CD8-positive, alpha-beta memory T cell (primary cell): ENCODE measurements at places on chromosomes 13 and 19.

DNA sequence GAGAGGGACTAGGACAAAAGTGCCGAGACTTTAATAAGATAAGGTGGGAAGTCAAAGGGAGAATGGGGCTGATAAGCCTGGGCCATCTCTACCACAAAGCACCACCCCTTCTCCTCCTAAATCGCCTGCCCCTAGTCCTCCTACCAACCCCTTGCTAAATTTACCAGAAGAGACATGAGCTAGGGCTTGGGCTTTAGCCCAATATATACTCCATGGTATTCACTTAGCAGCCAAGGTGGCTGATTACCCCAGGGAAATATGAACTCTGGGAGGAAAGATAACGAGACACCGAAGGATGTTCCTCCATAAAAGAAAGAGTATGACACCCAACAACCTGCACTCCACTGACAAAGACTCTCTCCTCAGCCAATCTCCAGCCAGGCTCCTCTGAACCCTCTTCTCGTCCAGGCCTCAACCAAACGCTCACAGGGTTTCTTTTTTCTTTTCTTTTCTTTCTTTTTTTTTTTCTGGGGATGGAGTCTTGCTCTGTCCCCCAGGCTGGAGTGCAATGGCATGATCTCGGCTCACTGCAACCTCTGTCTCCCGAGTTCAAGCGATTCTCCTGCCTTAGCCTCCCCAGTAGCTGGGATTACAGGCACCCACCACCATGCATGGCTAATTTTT, 610.2 kb downstream of the UQCRFS1 start:
- DNase-seq: no peak

- no peak for DNase-seq
Measured at GRCh38 chr13:44030615-44031014, 150.9 kb downstream of the LACC1 start.

DNA sequence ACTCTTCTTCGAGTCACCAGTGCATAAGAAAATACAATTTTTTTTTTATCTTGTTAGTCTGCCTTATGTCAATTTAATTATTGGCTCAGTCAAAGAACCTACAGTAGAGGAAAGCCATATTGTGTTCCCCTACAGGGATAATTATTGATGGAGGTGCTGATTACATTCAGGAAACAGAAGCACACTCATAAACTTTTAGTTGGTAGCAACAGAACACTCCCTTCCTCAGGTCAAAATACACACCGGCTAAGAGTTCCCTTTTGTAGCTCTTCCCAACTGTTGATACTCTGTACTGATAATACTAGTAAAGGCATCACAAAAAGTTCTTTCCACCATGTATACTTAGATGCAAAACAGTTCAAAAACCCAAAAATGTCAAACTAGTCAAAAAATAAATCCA, 18.4 kb downstream of the FOXO1 start:
- no peak for DNase-seq

DNA sequence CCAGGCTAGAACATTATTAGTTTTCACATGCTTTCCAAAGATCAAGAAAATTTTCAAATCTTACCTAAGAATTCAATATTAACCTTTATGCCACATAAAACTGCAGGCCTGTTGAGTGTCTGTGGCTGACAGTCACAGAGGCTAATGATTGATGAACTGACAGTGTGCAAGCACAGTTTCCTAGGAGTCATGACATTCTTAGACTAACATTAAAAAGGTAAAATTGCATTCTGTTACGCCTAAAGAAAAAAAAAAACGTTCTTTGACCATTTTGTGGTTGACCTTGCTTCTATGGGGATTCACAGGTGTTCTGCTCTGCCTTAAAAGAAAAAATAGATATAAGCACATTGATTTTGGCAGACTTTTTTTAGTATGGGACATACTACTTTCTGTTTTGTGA, 1776.2 kb downstream of the PCDH9 start:
- no peak for DNase-seq

DNA sequence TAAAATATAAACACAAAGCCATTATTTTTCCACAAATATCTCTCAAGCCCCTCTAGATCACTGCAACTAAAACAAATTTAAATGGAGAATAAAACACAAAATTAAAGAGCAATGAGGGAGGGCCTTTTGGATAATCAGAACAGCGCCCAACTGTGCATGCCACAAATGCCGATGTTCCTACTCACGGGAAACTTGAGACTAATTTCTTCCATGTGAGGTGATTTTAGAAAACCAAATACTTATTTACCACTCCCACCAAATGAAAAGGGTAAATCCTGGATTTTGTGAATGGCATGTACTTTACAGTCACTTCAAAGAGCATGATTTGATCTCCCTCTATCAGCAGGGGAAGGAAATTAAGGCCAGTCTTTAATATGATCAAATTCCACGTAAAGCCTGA, 74.8 kb downstream of the SLC7A1 start:
- DNase-seq: no peak

- no peak for DNase-seq
Measured at GRCh38 chr13:113623491-113624234, 34.3 kb downstream of the ATP4B start.

DNA sequence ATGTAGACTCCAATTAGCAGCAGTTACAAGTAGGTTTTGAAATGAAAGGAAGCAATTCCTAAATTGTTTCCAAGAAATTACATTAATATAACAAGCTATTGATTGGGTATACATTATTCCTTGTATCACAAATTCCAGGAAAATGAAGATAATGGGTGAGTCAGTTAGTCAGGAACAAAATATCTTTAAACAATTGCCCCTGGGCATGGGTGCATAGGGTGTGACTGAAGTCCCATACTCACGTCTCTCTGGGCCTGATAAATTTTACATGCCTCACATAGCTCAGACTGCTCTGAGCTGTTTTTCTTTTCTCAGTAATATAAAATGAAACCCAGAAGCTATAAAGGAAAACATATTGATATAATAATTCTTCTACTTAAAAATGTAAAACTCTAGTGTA, 87.8 kb downstream of the FNDC3A start:
- DNase-seq: no peak

GRCh38 chr19:16301999-16302694, 22.5 kb upstream of the KLF2 start:
- no peak for DNase-seq

GRCh38 chr19:13906521-13906904, 512 bp downstream of the CC2D1A start:
- peak; percentile 25 for DNase-seq

- DNase-seq: peak; percentile 55
Measured at GRCh38 chr19:3324405-3324856, 42.0 kb upstream of the NFIC start.

GRCh38 chr13:35514061-35514477, 37.6 kb upstream of the MAB21L1 start:
- no peak for DNase-seq

GRCh38 chr13:40255551-40255950, 410.9 kb downstream of the FOXO1 start:
- DNase-seq: no peak

DNA sequence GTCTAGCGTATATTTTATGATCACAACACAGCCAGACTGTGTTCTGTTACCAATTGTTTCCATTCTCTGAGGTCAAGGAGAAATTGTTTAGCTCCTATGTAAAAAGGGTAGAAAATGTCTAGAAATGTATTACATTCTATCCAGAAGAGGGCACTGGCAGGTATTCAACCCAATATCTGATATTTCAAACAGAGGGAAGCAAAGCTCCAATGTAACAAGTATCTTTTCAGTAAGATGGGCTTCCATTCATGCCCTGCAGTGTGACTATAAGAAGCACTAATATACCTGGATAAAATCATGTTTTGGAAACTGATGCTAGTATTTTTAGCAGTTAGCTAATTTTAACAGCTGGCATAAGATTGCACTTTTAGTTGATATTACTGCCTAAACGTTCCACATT, 312.7 kb downstream of the FGF14 start:
- DNase-seq: no peak

- DNase-seq: peak; percentile 92
Measured at GRCh38 chr19:21851596-21852345, 15.8 kb upstream of the ZNF43 start.

DNA sequence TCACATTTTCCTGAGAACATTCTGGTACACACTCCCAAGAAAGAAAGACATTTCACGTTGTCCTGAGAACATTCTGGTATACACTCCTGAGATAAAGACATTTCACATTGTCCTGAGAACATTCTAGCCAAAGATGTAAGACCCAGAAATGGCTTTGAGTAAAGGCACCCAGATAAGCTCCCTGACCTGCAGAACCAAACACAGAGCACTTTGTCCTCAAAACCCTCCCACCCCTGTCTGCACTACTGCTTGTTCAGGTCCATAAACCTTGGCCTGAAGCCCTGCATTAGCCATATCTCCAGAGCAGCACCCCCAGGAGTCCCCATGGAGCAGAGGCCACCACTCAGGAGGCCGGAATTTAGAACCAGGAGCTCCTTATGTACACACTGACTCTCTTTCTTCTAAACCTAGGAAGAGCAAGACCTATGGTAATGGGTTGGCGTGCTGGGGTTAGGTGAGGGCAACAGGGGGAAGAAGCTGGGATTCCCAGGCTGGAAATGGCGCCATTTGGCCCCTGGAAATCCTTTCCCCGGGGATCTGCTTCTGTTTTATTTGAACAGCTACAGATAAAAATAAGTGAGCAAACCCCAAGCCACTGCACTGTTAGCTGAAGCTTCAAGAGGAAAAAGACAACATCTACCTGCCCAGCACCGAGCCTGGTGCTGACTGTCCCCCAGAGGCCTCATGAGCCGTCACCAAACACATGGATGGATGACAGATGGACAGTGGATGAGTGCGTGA, 13.7 kb downstream of the GAS6 start:
- DNase-seq: no peak

- peak; percentile 63 for DNase-seq
Measured at GRCh38 chr13:30394751-30395191, 27.5 kb upstream of the UBE2L5 start.

DNA sequence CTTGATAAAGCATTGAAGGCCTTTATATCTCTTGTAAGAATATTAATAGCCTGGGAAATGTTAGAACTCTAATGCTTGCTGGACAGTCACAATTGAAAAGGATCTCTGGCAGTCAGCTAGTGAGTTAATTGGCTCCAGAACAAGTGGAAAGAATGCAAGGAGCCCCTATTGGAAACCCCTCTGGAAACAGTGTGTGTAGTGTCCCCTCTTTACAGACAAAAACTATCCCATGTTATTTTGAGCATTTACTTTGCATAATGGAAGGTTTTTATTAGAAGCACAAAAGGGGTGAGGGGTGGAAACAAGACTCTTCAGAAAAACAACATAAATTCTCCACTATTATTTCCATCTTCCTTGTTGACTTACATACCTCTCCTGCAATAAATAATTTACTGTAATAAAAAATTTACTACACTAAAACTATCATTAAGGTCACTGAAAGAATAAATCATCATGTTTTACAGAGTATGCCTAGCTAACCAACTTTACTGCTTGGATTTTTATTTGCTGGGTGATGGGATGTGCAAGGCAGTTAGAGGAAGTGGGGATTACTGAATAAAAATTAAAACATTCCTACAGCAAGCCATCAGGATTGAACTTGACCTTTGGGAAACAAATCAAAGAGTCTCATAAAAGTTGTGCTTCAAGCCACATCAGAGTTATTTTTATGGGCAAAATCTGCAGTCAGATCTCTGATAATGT, 610.4 kb downstream of the TBC1D4 start:
- no peak for DNase-seq

- DNase-seq: no peak
Measured at GRCh38 chr13:60178327-60178726, 14.6 kb upstream of the DIAPH3 start.

DNA sequence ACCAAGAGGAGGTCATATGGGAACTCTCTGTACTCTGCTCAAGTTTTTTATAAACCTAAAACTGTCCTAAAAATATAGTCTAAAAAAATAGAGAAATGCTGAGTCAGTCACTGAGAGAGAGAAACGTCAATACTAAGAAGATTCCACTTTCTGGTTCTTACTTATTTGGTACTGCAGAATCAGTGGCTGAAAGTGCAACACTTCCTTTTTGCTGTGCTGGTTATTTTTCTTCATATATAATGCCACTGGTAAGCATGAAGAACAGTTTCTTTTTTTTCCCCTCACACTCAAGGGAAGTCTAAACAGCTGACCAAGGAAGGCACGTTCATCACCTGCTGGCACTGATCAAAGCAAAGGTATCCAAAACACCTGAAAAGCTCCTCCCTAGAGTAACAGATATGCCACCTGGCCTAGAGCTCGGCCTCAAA, 44.3 kb upstream of the N4BP2L1 start:
- no peak for DNase-seq

- DNase-seq: no peak
Measured at GRCh38 chr13:109387471-109387870, 398.9 kb downstream of the IRS2 start.

GRCh38 chr19:11140896-11141295, 14.7 kb downstream of the SPC24 start:
- DNase-seq: no peak

DNA sequence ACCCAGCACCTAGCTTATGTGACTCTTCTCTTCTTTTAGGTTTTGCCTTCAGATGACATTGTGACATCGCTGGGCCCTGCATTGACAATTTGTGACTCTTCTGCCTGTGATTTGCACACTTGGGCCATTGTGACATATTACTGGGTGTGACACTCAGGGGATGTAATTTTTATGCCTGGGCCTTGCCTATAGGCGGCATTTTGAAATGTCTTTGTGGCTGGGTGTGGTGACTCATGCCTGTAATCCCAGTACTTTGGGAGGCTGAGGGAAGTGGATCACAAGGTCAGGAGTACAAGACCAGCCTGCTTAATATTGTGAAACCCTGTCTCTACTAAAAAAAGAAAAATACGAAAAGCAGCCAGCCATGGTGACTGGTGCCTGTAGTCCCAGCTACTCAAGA, 28.4 kb upstream of the ZNF681 start:
- no peak for DNase-seq

GRCh38 chr13:106794117-106794516, 226.2 kb upstream of the ARGLU1 start:
- DNase-seq: no peak

- DNase-seq: no peak
Measured at GRCh38 chr13:90302107-90302506, 1045.4 kb upstream of the MIR17HG start.

- no peak for DNase-seq
Measured at GRCh38 chr19:40282209-40282580, 3.0 kb downstream of the AKT2 start.

GRCh38 chr19:12665671-12666264, 774 bp downstream of the MAN2B1 start:
- no peak for DNase-seq

GRCh38 chr13:31797154-31797775, 57.9 kb downstream of the RXFP2 start:
- no peak for DNase-seq

- DNase-seq: no peak
Measured at GRCh38 chr13:35881360-35881759, 249.8 kb downstream of the DCLK1 start.

- no peak for DNase-seq
Measured at GRCh38 chr19:19262190-19263057, 10.7 kb downstream of the TM6SF2 start.

GRCh38 chr19:7921302-7921966, 1.3 kb downstream of the SNAPC2 start:
- DNase-seq: no peak

GRCh38 chr13:40251343-40252032, 415.0 kb downstream of the FOXO1 start:
- DNase-seq: no peak
